Right ventricle myocardium inferior (tissue), 1 donor: ENCODE measurements at places on chromosomes 16 and 17. TPM values are rescaled to one million over a fixed set of nuclear protein-coding genes. Genes with fewer than 3 reads are reported as not detected.
A peak's percentile ranks its signal among the peaks of the same experiment; 100 is the strongest.

The OR3A3 gene
- not detected for total RNA-seq

- DNase-seq: no peak
These were observed 23.2 kb downstream of the MYH3 start for GRCh38 chr17:10633738-10634379.

DNA sequence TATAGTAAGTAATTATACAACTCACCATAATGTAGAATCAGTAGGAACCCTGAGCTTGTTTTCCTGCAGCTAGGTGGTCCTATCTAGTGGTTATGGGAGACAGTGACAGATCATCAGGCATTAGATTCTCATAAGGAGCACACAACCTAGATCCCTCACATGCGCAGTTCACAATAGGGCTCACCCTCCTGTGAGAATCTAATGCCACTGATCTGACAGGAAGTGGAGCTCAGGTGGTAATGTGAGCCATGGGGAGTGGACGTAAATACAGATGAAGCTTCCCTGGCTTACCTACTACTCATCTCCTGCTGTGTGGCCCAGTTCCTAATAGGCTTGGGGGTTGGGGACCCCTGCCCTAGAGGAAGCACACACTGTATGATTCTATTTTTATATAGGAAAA, 21.8 kb upstream of the ZNF469 start:
- DNase-seq: peak; percentile 2

GRCh38 chr16:67748834-67749233, 29.7 kb upstream of the GFOD2 start:
- no peak for DNase-seq

The MYH3 gene
- total RNA-seq: 0.43 TPM

- DNase-seq: peak; percentile 71
These were observed 57.8 kb upstream of the TEX2 start for GRCh38 chr17:64320613-64321553.

The GAS7 gene
- total RNA-seq: 90.5 TPM

GRCh38 chr16:82055728-82056549, 20.9 kb downstream of the HSD17B2 start:
- no peak for DNase-seq

The PPL gene
- 20.2 TPM for total RNA-seq

The PAGR1 gene
- 15.6 TPM for total RNA-seq

DNA sequence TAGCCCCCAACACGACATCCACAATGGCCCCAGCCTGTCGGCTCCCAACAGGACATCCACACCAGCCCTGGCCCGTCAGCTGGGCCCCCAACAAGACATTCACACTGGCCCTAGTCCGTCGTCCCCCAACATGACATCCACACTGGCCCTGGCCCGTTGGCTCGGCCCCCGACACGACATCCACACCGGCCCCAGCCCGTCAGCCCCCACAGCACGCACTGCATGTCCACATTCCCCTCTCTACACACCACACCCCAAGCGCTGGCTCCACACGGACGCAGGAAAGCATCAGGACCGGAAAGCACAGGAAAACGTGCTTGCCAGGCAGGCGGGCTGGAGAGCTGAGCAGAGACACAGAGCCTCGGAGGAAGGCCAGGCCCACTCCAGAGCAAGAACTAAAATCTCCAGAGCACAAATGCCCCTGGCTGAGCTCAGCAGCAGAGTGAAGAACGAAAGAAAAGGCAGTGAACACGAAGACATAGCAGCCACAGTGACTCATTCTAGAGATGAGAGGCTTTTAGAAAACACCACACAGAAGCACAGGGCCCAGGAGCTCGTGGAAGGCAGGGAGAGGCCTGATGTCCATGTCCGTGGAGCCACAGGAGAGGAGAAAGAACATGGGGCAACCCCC, 50.6 kb downstream of the LMF1 start:
- DNase-seq: peak; percentile 65

- DNase-seq: no peak
These were observed 72.0 kb upstream of the LGALS9 start for GRCh38 chr17:27558842-27559505.

The ABCC6 gene
- total RNA-seq: 2.2 TPM

DNA sequence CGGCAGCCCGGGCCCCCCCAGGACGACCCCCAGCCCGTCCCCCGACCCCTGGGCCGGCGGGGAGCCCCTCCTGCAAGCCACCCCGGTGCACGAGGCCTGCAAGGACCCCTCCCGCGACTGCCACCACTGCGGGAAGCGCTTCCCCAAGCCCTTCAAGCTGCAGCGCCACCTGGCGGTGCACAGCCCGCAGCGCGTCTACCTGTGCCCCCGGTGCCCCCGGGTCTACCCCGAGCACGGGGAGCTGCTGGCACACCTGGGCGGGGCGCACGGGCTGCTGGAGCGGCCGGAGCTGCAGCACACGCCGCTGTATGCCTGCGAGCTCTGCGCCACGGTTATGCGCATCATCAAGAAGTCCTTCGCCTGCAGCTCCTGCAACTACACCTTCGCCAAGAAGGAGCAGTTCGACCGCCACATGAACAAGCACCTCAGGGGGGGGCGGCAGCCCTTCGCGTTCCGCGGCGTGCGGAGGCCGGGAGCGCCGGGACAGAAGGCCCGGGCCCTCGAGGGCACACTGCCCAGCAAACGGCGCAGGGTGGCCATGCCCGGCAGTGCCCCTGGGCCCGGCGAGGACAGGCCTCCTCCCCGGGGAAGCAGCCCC, 15.6 kb upstream of the ZFPM1 start:
- DNase-seq: no peak

DNA sequence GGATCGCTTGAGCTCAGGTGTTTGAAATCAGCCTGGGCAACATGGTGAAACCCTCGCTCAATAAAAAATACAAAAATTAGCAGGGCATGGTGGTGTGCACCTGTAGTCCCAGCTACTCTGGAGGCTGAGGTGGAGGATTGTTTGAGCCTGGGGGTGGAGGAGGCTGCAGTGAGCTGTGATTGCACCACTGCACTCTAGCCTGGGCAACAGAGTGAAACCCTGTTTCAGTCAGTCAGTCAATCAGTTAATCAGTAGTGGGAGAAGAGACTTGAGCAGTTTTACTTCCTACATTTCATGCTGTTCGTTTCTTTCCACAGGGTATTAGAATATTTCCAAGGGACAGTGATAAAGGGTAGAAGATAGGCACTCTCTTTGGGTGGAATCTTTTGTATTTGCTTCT, 8.8 kb downstream of the MAP3K3 start:
- no peak for DNase-seq

- peak; percentile 74 for DNase-seq
These were observed 604 bp upstream of the ZC3H18 start for GRCh38 chr16:88569614-88569984.

The EME1 gene
- 0.60 TPM for total RNA-seq

DNA sequence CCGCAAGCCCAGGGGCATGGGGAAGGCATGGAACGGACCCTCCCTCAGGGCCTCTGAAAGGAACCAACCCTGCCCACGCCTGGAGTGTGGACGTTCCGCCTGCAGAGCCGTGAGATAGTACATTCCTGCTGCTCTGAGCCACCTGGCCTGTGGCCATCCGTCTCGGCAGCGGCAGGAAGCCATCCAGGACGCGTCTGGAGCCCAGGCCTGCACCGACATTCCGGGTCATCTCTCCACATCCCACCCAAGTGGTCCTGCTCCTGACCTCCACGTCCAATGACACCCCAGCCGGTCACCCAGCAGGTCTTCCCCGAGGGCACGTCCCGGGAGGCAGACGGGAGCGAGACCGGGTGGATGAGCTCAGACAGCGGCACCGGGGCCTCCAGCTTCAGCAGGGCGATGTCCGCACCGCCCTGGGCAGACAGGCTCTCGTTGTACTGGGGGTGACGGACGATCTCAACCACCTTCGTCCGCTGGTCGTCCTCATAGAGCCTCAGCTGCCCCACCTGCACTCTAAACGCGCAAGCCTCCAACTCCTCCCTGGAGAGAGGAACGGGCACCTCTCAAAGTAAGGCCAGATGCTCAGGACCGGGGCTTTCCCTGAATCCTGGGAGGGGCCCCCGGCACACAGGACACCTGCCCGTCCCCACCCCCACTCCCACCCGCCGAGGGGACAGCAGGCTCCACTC, 21.3 kb upstream of the UBE2I start:
- no peak for DNase-seq

DNA sequence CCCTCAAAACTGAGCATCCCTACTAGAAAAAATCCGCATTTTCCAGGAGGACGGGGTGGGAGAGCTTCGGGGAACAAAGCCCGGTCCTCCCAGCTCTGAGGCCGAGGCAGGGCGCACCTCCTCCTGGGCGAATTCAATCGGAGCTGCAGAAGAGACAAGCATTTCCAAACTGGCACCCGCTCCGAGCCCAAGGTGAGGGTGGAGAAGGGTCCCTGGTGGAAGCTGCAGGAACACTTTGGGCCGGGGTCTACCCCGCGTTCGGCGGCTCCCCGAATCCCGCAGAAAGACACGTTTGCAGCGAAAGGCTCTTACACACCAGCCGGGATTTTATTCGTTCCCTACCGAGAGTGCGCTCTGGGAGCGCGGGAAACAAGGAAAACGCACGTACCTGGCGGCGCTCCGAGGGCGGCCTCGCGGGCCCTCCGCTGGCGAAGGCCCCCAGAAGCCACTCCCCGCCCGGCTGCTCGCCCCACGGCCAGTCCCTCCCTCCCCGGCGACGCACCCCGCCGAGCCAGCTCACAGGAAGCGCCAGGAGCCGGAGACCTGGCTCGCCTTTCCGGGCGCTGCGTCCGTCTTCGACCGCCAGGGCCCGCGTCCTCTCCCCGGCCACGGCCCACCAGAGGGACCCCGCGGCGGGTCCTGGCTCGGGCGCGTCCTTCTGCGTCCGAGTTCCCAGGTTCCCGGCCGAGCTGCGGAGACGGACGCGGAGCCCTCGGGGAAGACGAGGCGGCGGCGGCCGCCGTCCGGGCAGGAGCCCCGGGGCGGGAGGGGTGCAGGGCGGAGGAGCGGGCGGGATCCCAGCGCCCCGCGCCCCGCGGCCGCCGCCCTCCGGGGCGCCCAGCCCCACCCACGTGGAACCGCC, 49.8 kb upstream of the BAHCC1 start:
- DNase-seq: peak; percentile 93

- DNase-seq: no peak
These were observed 16.3 kb downstream of the ERAL1 start for GRCh38 chr17:28871056-28871579.

The QRICH2 gene
- total RNA-seq: 3.6 TPM

- peak; percentile 77 for DNase-seq
These were observed 58.1 kb downstream of the CYB5B start for GRCh38 chr16:69482410-69482991.

DNA sequence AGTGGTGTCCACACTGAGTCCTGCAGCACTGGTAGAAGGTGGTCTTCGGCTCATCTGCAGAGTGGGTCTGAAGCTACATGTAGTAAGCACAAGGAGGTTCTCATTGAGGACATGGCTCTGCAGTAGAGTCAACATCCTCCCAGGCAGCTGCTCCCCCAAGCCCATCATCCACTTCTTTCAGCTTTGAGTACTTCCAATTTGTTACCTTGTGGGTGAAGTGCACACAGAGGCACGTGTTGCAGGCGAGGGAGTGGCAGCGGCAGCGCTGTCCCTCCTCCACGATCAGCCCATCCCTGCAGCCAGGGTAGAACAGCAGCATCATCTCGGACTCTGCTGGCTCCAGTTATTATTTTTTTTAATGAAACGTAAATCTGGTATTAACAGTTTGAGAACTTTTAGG, 1.8 kb upstream of the SSTR2 start:
- no peak for DNase-seq

DNA sequence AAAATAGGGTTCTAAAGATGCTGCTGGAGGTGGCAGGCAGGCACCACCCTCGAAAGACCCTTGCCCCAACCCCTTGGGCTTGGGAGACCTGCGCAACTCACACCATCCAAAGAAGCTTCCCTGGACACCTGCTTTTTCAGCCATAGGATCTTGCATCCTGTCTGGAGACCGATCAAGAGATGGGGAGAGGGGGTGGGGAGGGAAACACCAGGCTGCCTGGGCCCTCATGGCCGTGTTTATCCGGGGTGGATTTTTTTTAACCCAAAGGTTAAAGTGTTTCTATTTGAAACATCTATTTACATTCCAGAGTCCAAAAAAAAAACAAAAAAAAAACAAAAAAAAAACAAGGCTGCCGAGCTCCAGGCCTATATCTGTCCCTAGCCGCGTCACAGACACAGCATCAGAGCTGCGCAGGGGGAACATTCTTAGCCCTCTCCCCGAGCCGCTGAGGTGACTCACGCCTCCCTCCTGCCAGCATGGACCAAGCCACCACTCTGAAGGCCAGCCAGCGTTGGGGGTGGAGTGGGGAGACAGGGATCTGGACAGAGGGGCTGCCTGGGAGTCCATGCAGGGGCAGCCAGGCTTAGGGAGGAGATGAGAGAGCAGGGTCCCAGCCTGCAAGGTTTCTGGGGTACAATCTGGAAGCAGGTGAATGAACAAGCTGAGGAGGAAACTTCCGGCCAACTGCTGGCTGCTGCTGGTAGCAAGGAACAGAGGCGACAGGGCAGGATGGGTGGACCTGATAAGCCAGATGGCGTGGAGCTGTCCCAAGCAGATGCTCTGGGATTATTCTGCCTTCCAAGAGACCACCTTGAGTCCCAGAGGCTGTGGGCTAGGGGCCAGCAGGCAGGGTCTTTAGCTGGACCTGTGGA, 14.8 kb downstream of the HDAC5 start:
- DNase-seq: peak; percentile 89

DNA sequence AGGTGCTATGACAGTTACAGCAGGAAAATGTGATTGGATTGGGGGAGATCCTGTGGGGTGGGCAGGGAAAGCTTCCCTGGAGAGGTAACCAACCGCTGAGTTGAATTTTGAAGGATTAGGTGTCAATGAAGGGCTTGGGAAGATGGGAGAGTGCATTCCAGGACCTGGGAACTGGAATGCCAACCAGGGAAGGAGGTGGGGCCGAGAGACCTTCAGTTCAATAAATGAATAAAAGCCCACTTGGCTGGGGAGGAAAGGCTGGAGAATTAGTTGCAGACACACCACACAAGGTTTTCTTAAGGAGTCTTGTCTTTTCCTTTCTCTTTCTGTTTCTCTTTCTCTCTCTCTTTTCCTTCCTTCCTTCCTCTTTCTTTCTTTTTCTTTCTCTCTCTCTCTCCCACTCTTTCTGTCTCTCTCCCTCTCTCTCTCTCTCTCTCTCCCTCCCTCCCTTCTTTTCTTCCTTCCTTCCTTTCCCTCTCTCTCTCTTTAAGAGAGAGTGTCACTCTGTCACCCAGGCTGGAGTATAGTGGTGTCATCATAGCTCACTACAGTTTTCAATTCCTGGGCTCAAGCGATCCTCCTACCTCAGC, 3.3 kb downstream of the USP43 start:
- DNase-seq: no peak

DNA sequence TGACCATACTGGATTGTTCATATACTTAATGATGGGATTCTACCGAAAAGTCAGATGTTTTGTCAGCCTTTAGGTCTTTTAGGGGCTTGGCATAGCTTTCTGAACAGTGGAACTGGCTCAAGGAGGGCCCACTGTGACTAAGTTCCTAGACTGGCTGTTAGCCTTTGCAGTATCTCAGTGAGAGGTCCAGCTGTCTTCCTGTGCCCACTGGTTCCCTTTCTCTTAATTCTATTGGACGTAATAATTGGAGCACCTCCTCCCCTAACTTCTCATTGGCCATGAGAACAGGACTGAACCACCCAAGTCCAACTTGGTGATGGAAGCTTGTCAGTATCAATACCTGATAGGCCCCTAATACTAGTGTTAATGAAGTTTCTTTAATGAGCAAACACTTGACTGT, 13.5 kb downstream of the KPNA2 start:
- no peak for DNase-seq

- peak; percentile 16 for DNase-seq
These were observed 16.2 kb downstream of the PAM16 start for GRCh38 chr16:4334724-4335495.
